GM04503 (cell line): ENCODE measurements at places on chromosomes 2 and 18.

- DNase-seq: peak; percentile 15
These were observed 46.7 kb upstream of the BARD1 start for GRCh38 chr2:214856137-214856536.

GRCh38 chr18:44733069-44733753 lies 52.5 kb downstream of the SETBP1 start:
- peak; percentile 73 for DNase-seq

- no peak for DNase-seq
These were observed 15.5 kb downstream of the BABAM2 start for GRCh38 chr2:27906074-27906473.

DNA sequence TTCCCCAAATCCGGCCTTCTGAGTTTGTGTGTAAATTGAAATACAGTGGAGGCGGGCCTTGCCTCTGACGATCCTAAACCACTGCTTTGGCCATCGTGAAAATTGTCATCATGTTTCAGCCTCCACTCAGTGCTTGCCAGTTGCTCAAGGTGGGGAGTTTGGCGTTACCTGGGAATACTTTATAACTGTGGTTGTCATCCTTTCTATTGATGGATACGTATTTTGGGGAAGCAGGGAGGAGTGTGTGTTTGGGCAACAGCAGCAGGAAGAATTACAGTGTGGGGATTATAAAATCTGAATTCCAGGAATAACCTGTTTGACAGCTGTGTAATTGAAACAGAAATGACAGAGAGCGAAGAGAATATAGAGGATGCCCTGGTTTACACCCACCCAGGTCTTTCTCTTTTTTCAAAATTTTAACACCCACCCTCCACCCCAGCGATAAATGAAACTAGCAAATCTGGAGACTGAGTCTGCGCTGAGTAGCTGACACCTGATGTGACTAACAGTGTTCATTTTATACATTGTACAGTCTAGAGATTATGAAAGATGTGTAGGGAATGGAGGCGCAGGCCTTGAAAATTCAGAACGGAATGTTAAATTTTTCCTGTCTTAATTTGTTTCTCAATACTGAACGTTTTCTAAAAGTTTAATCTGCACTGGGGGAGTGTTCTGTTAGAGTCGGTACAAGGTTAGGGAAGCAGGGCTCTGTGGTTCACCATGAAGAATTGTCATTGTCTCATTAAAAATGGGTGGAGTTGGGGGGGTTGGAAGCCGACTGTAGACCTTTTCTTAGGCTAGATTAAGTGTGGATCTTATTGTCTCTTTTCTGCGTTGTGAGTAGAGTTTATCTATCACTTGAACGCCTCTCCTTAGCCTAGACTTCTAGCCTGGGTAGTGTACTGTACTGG lies 1.6 kb downstream of the MAP4K4 start:
- no peak for DNase-seq

DNA sequence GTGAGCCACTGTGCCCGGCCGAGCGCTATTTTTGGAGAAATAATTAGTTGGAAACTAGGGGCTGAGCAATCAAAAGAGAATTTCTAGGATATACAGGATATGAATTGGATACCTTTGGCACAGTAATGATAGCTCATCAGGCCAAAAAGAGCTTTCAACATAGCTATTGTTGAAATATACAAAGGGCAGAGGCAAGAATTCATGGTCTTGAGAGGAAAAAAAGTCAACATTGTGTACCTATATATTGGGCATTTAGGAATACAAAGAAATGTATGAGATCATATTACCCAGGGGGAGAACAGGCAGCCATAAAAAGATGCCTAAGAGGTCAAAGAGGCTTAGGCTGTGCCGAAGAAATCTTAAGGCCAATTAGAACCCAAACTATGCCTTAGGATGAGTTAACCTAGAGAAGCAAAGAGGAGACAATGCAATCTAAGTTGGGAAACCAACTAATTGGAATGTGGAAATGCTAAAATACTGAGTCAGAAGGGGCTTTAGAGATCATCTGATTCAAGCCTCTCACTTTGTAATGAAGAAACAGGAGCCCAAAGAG lies 99.0 kb downstream of the RBBP8 start:
- DNase-seq: peak; percentile 89

DNA sequence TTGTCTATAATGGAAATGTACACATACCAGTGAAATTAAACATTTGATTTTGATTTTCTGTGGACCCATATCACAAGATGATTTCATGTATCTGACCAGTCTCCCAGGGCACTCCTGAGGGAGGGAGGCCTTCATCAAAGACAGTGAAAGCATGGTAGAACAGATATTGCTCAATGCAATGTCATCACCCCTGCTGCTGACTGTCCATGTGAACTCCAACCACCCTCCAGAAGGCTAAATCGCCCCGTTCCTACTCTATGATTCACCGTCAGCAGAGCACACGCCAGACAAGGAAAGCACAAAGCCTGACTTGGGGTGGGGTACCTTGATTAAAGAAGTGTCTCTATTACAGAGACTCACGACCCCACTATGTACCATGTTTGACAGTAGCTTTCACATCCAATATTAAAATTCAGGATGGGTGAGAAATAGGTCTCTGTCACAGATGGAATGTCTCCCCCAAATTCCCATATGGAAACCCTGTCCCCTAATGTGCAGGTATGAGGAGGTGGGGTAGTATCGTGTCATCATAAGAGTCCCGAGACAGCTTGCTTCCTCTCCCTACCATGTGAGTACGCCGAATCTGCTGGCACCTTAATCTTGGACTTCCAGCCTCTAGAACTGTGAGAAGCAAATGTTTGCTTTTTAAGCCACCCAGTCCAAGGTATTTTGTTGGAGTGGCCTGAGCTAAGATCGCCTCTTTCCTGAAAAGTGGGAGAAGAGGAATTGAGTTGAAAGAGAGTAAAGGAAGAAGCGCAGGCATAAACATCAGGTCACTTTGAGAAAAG lies 42.4 kb downstream of the CYB5A start:
- peak; percentile 18 for DNase-seq

DNA sequence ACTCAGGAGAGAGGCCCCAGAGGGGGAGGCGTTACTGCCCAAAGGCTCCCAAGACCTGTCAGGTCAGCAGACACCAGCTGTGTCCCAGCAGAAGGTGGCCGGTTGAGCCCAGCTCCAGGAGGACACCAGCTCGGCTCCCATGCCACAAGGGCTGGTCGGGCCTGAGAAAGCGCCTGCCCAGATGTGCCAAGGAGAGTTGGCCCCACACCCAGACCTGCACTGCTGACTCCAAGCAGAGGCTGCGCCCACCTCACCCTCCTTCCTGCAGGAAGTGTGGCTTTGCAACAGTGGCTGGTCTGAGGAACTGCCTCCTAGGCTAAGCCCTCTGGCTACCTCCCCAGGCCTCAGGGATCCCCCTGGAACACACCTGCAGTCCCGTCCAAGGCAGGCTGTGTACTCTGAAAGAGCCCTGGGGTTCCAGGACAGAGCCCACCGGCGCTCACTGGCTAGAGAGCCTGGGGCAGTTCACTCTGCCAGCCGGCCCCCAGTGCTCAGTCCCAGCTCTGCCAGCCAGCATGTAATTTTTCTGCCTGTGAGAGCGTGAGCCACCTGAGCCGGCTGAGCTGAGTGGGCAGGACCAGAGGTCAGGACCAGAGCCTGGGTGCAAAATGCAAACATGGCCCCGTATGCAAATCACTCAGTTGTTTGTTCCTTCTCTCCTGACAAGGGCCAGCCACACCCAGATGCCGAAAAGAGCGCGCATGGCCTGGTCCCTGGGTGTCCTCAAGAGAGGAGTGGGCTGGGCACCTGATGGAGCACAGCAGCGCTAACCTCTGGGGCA lies 36.9 kb upstream of the PTMA start:
- no peak for DNase-seq

GRCh38 chr2:137872577-137872976 lies 91.7 kb upstream of the HNMT start:
- DNase-seq: no peak

- DNase-seq: no peak
These were observed 165.3 kb downstream of the RNF152 start for GRCh38 chr18:61727241-61728193.

- no peak for DNase-seq
These were observed 301.8 kb upstream of the ID2 start for GRCh38 chr2:8380026-8380425.

DNA sequence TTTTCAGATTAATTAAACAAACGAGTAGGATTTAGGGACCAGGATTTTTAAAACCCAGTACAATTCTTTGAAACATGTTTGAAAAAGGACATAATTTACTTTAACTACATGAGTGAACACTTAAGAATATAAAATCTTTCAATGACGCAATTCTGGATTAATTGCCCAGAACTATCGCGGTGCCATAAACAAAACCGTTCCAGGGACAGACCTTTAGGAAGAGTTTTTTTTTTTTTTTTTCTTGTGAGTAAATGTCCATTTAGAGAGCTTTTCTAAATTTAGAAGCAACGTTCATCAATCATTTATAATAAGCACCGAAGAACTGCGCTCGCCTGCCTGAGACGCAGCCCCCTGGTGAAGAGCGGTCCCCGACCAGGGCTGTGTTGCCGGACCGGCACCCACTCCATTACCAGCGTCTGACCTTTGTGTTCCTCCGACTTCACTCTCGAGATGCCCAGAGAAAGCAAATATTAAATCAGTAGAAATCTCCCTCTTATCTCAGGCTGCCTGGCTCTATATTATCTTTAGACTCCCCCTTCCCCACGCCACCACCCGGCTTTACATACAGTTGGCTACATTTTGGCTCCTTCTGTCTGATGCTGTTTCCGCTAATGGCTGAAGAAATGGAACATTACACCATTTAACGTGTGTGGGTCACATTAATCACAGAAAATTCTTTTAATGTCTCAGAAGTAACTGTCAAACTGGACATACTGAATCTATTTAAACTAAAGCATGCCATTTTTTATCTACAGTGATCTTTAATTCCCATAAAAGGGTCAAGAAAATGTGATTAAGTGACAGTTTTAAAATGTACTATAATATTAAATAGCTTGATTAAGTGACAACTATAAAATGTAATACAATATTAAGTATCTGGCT lies 364.0 kb upstream of the MEIS1 start:
- DNase-seq: no peak

- DNase-seq: no peak
These were observed 411.3 kb downstream of the CMPK2 start for GRCh38 chr2:6454286-6454990.

DNA sequence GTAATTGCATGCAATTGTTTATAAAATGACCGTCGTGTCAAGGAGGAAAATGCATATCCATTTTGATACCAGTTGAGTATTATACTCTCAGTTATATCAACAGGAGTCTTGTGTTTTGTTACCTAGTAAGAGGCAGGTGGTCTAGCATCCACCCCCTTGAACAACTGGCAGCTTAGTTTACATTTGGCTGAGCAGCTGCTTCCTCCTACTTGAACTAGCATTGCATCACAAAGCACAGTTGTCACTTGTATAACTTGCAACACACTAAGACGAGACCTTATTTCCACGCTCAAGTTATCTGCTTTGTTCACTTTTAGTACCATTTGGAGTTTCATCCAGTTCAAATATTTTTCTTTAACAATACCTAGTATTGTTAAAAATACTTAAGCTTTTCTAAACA lies 75.4 kb upstream of the UBE2E3 start:
- no peak for DNase-seq

- DNase-seq: no peak
These were observed 7.7 kb upstream of the POU3F3 start for GRCh38 chr2:104845946-104846785.

- no peak for DNase-seq
These were observed 51.7 kb upstream of the CCDC85A start for GRCh38 chr2:56132138-56132537.

- no peak for DNase-seq
These were observed 437.3 kb upstream of the NRP2 start for GRCh38 chr2:205245001-205245400.

GRCh38 chr2:139918982-139919381 lies 1138.8 kb upstream of the NXPH2 start:
- DNase-seq: no peak

DNA sequence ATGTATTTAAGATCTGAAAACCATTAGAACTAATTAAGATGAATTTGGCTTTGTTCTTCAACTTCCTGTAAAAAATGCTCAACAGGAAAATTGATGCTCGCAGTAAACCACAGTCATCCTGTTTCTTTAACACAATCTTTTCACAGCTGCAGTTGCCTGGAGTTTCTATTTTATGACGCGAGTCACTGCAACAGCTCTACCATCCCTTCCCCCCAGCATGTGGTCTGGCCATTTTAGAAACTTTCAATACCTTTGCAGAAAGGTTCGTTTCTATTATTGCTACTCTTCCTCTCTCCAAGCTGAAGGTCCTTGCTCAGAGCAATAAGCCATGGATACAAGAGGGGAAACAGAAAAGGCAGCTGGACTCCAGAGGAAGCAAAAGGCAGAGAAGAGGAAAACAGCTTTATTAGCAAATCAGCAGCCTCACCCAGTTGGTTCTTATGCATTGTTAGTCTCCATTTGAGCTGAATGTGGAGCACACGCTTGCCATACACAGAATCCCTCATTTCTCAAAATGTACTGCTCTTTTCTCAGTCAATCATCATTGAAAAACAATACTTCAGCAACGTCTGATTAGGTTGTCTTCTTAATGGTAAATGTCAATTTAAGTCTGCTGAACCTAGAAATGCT lies 3.9 kb downstream of the WIPF1 start:
- no peak for DNase-seq

- no peak for DNase-seq
These were observed 129.0 kb downstream of the RND3 start for GRCh38 chr2:150358468-150358807.

DNA sequence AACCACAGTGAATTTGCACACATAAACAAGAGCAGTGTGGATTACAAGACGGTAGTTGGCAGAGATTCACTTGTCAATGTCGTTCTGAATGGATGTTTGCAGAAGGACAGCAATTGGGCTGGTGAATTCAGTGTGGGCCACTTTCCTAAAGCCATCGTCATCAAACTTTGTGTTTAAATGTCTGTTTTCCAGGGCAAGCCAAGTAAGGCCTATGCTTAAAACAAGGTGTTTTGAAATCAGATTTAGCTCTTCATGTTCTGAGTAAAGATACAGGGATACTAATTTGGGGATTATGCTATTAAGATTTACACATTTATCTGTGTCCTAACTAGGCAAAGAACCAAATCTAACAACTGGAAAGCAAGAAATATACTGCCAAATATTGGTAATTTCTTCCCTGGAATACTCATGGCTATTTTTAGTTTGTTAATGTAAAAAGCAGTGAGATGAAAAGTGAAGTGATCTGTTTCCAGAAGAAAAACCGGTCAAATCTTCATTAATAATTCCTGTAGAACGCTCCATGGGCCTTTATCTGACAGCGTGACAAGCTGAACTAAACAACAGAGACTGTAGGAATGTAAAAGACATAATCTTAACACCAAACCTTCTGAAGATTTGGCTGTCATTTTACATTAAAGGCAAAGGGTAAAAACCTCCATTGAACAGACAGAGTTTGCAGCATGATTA lies 175.7 kb downstream of the ICOS start:
- no peak for DNase-seq

GRCh38 chr18:41681138-41681880 lies 273.7 kb upstream of the PIK3C3 start:
- no peak for DNase-seq

- no peak for DNase-seq
These were observed 1069.2 kb upstream of the CHAC2 start for GRCh38 chr2:52698408-52698807.

- no peak for DNase-seq
These were observed 117.2 kb downstream of the RGPD3 start for GRCh38 chr2:106350980-106351379.
